Inflammatory macrophage treated with lipopolysaccharide for 1 hour (primary cell): ENCODE measurements at places on chromosomes 12 and 14.

DNA sequence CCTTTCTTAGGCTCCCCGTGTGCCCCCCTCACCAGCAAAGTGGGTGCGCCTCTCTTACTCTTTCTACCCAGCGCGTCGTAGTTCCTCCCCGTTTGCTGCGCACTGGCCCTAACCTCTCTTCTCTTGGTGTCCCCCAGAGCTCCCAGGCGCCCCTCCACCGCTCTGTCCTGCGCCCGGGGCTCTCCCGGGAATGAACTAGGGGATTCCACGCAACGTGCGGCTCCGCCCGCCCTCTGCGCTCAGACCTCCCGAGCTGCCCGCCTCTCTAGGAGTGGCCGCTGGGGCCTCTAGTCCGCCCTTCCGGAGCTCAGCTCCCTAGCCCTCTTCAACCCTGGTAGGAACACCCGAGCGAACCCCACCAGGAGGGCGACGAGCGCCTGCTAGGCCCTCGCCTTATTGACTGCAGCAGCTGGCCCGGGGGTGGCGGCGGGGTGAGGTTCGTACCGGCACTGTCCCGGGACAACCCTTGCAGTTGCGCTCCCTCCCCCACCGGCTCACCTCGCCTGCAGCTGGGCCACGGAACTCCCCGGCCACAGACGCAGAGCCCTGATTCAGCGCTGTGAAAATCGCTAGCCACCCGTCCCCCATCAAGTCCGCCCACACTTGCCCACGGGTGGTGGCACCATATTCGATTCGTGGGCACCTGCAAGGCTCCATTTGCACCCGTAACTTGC lies 1.3 kb downstream of the TMEM233 start:
- no peak for DNase-seq

- peak; percentile 34 for DNase-seq
Measured at GRCh38 chr12:122747224-122748135, 5.1 kb upstream of the DENR start.

DNA sequence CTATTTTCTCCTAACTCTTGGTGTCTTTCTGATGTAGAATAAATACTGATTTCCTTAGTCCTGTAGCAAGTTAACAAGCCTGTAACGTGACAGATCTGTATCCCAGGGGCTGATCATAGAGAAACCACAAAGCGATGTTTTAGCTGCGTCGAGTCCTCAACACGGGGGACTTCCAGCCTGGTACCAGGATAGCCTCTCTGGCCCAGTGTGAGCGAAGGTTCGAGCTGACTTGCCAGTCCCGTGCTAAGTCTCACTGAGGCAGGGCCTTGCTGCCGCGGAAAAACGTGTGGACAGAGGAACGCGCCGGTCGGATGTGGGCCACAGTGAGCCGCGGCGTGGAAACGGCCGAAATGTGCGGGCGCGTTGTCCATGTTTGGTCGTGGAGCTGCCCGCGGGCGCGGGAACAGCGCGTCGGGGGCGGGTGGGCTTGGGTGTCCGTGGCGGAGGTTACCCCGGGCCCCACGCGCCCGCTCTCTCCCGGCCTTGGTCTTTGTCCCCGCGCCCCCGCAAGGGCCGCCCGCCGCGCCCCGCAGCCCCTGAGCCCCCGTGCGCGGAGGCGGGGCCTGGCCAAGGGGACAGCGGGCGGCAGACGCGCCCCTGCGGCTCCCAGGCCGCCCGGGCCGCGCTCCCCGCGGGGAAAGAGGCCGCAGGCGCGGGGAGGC lies 531 bp upstream of the EML1 start:
- no peak for DNase-seq

DNA sequence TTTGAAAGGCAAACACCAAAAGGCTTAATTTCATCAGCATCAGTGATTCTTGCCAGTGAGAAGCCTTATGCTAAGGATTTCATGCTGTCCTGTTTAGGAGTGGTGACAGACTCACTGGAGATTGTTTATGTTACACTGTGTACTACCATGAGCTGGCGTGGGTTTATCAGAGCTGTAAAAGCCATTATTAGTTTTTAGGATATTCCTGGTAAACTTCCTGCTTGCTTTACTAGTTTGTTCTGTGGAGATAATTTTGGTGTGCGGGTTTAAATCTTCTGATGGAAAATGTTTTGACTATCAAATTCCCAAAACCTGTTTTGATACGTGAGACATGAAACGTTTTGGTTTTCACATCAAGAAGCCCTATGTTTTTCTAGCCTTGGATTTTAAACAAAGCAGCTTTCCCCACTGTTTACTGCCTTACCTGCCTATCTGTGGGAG lies 15.2 kb downstream of the PPFIBP1 start:
- DNase-seq, result no peak

- no peak for DNase-seq
Measured at GRCh38 chr12:49777800-49778748, 36.7 kb downstream of the TMBIM6 start.

DNA sequence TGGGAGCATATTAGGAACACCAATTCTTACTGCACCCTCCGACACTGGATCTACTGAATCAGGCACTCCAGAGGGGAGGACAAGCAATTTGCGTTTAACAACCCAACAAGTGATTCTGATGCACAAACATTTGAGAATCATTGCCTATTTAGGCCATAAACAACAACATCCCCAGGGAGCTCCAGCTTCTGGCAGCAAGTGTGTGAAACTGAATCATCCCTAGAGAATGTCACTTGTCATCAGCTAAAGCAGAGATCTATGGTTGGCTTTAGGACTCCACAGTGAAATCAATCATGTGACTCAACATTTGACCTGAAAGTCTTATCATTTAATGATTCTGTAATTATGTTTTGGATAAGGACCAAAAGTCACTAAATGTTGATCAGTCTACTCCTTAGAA lies 505.0 kb upstream of the FLRT2 start:
- no peak for DNase-seq

DNA sequence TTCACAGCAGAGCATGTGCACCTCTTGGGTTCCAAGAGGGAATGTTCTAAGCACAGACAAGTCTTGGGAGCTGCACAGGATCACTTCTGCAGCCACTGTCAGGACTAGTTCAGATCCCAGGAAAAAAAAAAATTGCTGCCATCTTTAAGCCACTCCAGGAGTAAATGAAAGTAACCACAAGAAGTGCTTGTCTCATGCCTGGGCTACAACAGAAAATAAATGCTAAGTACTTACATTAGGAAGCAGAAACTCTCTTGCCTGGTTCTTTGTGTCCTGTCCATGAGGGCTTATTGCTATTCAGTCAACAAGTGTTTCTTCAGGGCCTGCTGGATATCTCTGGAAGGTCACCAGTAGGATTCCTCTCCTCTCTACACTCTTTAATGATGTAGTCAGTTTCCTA lies 176.1 kb downstream of the KTN1 start:
- no peak for DNase-seq
